ENCODE measurements at places on chromosomes 2 and 18. TPM values are rescaled to one million over a fixed set of nuclear protein-coding genes. Genes with fewer than 3 reads are reported as not detected.

The HOXD10 gene
- not detected for total RNA-seq

The BCL11A gene
- 68.1 TPM for total RNA-seq

The TEKT4 gene
- under 0.01 TPM for total RNA-seq

The OSGEPL1 gene
- 26.1 TPM for total RNA-seq

The SPIRE1 gene
- total RNA-seq, result 104 TPM

The ATP5F1A gene
- 812 TPM for total RNA-seq

The ANAPC1 gene
- 56.3 TPM for total RNA-seq

The L3MBTL4 gene
- total RNA-seq, result 34.2 TPM

The RPL37A gene
- 3,585 TPM for total RNA-seq

Measured in frontal cortex (tissue), 4 donors.